GM18507 (cell line): ENCODE measurements at places on chromosomes 1 and 21.

- DNase-seq: no peak
These were observed 104.8 kb downstream of the ATP5PO start for GRCh38 chr21:33810766-33811165.

DNA sequence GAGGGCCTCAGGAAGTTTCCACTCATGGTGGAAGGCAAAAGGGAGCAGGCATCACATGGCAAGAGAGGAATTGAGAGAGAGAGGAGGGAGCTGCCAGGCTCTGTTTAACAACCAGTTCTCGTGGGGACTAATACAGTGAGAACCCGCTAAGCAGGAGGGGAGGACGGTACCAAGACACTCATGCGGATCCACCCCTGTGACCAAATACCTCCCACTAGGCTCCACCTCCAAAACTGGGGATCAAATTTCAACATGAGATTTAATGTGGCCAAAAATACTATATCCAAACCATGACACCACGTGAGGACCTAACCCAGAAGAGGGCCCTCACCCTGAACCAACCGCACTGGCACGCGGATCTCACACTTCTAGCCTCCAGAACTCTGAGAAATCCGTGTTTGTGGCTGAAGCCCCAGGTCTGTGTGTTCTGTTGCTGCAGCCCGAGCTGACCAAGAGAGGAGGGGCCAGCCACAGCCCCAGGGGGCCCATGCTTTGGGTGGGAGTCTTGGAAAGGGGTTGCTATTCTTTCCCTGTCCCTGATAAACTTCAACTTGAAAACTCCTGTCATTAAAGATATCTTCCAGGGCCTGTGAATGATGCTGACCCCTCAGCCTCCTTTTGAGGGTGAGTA, 32.0 kb downstream of the TRIM67 start:
- no peak for DNase-seq

- DNase-seq: no peak
These were observed 53.2 kb downstream of the SLC35F3 start for GRCh38 chr1:233957691-233958090.

- DNase-seq: no peak
These were observed 30.3 kb downstream of the PTPRC start for GRCh38 chr1:198669023-198669698.

DNA sequence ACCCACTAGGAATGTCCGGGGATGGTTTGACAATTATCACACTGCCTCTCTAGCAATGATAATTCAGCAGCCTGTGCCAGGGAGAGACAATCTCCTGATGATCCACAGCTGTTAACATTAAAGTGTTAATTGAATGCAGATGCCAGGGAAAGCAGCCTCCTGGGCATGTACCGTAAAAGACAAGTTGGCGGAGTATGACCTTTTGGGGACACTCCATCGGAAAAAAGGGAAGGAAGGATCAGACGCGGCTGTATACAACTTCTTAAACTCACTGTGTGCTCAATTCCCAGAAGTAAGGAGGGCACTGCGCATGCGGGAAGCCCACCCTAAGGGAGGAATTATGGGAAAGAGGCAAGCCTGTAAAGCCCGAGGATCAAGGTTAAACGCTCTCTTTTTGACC, 62.6 kb downstream of the MAP3K7CL start:
- no peak for DNase-seq

DNA sequence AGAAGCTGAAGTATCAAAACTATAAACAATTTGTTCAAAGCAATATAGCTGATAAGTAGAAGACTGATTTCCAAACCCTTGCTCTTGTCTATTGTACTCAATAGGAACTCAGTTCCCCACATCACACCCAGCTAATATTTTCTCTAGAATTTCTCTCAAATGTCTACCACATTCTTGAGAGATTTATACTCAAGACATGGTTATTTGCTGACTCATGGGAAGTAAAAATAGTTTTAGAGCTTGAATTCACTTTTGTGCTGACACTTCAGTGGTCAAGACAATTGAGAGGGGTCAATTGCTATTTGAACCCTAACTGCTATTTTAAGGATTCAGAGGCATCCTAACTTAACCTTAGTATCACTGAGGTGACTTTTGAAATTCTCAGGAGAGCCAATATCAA, 99.0 kb downstream of the TNNI3K start:
- no peak for DNase-seq

GRCh38 chr1:244680667-244681066, 27.7 kb downstream of the DESI2 start:
- no peak for DNase-seq

DNA sequence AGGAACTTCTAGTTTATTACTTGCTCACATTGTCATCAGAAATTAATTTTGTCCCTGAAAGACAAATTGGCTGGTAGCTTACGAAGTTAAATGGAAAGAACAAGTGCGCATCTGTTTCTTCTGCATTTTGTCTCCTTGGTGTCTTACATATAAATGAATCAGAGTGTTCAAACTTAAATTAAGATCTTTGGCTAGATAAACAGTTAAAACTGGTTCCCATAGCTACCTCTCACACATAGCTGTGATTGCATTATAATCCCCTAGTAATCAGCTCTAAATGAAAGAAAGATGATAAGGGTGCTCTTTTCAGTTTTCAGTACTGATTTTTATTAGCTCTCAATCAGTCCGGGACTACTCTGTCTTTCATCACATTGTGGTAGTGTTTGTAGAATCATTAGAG, 124.2 kb upstream of the LMO4 start:
- no peak for DNase-seq

DNA sequence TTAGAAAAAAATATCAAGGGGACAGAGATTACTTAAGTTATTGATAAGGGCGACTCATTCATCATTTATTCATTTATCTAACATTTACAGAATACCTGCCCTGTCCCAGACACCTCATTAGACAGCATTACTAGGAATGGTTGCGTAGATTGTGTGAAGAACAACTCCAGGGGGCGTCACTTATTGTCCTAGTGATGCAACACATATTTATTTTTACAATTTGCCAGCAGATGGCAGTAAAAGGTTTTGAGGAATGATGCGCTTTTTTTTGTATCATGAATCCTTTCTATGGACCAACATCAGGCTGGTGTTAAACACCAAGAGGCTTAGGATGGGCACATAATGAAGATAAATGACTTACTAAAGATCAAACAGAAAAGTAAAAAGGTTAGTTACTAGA, 5.5 kb downstream of the NCAM2 start:
- no peak for DNase-seq

DNA sequence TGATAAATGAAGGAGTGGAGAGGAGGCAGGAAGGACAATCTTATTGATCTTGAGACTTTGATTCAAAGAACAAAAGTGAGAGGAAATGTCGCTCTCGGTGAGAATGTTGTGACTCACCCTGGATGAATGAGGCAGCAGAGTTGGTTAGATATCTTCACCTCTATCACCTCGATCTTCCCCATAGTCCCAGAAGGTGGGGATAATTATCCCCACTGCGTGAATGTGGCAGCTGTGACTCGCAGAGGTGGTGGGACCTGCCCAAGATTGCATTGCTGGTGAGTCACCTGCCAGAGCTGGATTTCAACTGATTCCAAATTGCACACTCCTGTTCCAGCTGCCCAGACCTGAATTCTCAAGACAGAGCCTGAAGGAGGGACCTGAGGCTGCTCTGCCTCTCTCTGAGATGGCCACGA, 105.0 kb downstream of the MATN1 start:
- DNase-seq: no peak
